ENCODE measurements at places on chromosomes 6 and 20.

DNA sequence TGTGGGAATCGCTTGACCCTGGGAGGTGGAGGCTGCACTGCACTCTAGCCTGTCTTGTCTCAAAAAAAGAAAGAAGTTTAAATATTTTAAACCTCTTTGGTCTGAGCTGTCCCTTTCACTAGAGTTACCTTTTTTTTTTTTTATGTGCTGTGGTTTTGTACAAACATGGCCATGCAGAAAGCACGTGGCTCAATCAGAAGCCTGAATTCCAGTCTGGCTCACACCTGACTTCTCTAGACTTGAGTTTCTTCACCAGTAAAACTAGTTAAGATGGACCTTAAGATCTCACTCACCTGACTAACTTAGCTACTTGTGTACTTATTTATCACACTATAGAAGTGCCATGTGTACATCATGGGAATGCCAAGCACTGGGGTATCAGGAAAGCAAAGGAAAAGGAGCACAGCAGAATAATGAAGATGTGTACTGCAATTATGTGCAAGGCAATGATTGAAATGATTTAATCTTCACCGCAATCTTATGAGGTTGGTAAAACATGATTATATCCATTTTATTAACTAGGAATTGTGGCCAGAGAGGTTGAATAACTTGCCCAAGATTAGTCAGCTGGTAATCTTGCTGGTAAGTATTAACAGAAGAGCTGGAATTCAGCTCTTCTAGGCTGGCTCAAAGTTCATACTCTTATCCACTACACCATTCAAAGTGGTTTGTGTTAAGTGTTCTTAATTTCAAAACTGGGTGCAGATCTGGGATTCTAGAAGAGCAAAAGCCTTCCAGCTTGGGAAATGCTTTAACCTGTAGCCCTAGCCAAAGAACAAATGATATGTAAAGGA, 10.7 kb downstream of the HMGN3 start:
- DNase-seq, result no peak

DNA sequence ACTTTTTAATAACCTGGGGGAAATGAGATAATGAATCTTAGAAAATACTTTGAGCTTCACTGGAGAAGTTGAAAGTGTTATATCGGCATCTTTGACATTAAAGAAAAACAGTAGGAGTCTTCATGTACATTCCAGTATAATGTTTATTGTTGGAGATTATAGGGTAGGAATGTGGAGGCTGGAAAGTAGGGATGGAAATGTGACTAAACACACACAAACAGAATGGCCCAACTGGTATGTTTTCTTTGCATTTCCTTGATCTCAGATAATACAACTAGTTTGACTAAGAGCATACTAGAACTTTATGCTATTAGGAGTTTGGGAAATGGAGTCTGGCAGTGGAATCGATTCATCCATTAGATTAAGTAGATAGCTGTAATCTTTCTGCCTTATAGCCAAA, 10.1 kb upstream of the BAG2 start:
- no peak for DNase-seq

GRCh38 chr6:63792736-63793464, 157.3 kb downstream of the PHF3 start:
- DNase-seq, result no peak

DNA sequence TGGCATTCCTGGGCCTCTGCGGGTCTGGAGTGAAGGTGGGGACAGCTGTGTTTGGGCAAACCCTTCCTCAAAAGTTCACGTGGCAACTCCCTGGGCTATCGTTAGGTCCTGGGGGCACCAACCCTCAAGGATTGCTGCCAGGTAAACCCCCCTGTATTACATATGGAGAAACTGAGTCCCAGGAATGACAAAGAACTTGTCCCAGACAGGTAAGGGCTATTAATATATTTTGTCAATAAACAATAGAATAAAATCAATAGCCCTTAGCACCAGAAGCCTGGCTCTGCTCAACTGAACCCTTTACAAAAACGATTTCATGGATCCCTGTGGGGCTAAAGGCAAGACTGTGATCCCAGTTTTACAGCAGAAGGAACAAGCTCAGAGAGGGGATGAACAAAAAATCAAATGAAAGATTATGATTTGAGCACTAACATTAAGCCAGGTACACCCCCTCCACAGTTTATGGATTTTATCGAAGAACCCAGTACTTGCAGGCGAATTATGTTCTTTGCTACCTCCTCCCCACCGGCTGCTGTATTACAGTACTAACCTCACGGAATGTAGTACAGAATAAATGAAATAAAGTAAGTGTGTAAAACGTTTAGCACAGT, 2.7 kb downstream of the ID1 start:
- no peak for DNase-seq

DNA sequence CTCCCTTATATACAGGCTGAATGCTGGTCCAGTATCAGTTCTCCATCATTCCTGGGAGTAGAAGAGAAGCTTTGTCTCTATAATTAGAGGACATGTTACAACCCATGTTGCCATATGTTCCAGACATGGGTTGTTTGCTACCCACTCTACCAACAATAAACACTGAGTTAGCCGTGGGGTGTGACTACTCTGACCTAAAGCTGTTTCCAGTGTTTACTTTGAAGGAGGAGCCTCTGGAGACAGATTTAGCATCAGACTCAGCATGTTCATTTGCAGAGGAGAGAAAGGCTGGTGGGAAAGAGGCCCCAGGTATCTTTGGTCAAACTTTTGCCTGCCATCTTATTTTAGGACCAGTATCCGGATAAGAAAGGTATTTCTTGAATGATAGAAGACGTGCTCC, 157.9 kb upstream of the SNX9 start:
- no peak for DNase-seq

- no peak for DNase-seq
These were observed 784.2 kb downstream of the KIF16B start for GRCh38 chr20:15789079-15789478.

- DNase-seq, result no peak
These were observed 111.2 kb upstream of the MMS22L start for GRCh38 chr6:97394160-97394748.

DNA sequence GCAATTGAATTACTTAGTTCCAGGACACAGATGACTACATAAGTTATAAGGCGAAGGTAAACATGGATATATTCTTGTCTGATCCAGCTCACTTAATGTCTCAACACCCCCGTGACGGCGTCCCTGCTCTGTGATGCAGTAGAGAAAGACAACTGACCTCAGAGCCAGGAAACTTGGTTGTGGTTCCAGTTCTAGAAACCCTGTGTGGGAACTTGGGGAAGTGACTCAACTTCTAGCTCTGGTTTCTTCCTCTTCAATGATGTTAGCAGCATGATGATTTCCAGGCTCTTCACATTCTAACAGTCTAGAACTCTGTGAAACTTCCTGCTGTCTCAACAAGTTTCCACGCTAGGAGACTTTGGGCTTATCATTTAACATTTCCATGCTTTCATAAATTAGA, 18.4 kb downstream of the LAMA4 start:
- DNase-seq, result no peak

GRCh38 chr6:104207635-104208034, 652.1 kb downstream of the HACE1 start:
- no peak for DNase-seq

GRCh38 chr6:5680095-5680494, 326.6 kb downstream of the NRN1 start:
- no peak for DNase-seq

- DNase-seq, result no peak
These were observed 338.2 kb upstream of the PREP start for GRCh38 chr6:105740946-105741645.

- no peak for DNase-seq
These were observed 1.0 kb downstream of the CABLES2 start for GRCh38 chr20:62405981-62406513.
